ENCODE measurements at places on chromosomes 12 and 14. TPM values are rescaled to one million over a fixed set of nuclear protein-coding genes. Genes with fewer than 3 reads are reported as not detected.

GRCh38 chr14:20682127-20682434 is 2.3 kb upstream of the RNASE4 start:
- DNase-seq: no peak

- DNase-seq: no peak
These were observed 6.3 kb downstream of the TESC start for GRCh38 chr12:117092886-117093285.

GRCh38 chr12:57309420-57309819 is 58.4 kb upstream of the STAC3 start:
- DNase-seq: no peak

DNA sequence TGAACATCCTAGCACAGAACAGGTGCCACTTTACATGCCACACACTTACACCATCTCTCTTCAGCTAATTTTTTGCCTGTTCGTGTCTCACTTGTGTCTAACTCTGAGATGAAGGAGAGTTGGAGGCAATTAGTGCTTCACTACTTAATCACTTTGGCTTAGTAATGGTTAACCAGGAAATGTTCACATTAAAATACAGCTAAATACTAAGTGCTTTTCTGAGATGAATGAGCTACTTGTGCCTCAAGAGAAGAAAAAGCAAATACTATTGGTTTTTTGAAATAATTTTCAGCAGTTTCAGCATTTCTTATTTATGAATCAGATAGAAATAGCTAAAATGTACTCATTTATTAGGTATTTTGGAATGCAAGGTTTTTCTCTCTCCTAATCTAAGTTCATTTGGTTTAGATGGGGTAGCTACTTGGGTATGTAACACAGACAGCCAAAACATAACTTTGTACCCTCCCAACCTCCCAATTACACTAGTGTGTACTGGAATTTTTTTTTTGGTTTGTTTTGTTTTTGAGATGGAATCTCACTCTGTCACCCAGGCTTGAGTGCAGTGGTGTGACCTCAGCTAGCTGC is 1474.1 kb upstream of the SEL1L start:
- DNase-seq: no peak

DNA sequence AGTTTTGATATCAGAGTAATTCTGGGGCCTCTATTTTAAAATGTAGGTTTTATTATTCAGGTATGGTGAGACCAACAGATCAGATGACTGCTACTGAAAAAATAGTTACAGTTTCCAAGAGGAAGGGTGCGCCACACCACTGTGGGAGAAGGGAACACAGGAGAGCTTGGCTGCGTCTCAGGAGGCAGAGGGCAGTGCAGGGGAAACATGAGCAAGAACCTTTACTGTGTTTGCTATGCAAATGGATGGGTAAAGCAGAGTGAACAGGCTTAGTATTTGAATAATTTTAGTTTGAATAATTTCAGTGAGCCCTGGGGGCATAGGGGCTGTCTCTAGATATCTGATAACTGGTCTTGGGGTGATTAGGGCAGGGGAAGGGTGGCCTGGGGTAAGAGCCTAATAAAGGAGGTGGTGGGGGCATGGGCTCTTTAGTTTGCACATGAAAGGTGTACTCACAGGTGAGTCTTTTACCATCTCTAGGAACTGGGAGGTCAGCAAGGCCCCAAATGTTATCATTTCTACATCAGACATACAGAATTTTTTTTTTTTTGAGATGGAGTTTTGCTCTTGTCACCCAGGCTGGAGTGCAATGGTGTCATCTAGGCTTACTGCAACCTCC is 196.8 kb upstream of the NEDD1 start:
- no peak for DNase-seq

GRCh38 chr12:79381248-79382208 is 309.2 kb downstream of the PAWR start:
- no peak for DNase-seq

DNA sequence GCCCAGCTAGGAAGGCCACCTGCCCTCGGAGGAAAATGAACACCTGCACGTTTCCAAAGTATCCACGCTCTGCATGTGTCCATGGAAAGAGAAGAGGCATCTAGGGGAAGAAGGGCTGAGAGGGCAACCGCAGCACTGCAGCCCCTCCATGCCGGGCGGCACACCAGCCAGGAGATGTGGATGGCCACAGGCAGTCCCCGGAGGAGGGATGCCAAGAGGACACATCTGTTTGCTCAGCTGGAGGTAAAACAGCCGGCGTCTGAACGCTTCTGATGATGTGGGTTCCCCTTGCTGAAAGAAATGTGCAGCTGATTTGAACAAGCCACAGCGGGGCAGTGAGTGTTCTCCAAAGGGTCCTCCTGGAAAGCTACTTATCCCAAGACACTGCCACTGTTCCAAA is 34.0 kb downstream of the CHGA start:
- DNase-seq: no peak

DNA sequence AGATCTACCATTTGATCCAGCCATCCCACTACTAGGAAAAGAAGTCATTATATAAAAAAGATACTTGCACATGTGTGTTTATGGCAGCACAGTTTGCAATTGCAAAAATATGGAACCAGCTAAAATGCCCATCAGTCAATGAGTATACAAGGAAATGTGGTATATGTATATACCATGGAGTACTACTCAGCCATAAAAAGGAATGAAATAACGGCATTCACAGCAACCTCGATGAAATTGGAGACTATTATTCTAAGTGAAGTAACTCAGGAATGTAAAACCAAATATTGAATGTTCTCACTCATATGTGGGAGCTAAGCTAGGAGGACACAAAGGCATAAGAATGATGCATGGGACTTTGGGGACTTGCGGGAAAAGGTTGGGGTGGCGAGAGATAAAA is 402.6 kb downstream of the RAD51B start:
- DNase-seq: no peak

DNA sequence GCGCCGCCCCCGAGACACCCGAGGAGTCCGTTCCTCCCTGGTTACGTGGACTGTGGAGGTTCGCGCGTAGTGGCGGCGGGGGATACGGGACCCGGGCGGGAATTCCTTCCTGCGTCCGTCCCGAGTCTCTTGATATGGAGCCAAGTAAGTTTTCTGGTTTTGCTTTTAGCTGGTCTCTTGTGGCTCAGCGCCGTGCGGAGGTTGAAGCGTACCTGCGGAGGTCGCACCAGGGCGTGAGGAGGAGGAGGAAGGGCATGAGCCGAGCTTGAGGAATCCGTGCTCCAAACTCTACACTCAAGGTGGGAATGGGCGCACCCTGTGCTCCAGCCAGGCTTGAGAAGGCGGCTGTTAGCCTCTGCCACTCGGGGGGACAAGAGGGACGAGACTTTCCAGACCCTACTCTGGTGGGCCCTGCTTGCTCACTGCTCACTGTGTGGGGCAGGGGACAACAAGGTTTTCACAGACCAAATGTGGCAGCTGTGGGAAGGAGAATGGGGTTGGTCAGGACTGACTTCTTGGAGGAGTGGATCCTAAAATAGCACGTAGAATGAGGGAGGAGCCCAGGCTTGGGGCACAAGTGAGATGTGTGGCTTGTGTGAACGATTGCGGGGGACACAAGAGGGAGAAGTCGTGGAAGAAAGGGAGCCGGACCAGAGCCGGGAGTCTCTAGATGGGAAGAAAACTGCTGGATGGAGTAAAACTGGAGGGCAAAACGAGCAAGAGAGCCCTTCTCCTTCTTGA is 577 bp downstream of the ATG101 start:
- DNase-seq: no peak

GRCh38 chr12:93704122-93704521 is 26.9 kb downstream of the CRADD start:
- DNase-seq: no peak

DNA sequence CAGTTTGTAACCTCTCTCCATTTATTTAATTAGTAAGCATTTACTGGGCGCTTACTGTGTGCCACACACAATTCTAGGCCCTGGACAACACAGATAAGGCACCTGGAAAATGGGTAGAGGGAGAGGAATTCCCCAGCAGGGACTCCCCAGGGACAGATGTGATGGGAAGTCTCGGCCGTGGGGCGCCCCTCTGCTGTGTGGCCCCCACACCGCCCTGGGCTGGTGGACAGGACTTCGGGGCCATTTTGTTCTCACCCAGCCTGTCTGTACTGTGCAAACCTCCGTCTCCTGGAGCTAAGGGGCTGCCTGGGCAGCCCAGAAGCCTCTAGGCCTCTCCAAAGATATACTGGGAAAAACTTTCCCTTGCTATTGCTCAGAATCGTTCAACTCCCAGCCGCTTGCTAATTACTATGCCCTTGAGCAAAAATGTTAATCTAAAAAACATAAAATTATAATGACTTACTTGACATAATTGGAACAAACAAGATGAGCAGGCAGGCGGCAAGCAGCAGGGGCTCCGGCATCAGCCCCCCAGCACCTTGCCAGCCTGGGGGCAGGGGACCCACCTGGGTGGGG is 64.4 kb upstream of the NCOR2 start:
- DNase-seq: no peak

- DNase-seq: no peak
These were observed 14.4 kb downstream of the FERMT2 start for GRCh38 chr14:52936437-52936836.

DNA sequence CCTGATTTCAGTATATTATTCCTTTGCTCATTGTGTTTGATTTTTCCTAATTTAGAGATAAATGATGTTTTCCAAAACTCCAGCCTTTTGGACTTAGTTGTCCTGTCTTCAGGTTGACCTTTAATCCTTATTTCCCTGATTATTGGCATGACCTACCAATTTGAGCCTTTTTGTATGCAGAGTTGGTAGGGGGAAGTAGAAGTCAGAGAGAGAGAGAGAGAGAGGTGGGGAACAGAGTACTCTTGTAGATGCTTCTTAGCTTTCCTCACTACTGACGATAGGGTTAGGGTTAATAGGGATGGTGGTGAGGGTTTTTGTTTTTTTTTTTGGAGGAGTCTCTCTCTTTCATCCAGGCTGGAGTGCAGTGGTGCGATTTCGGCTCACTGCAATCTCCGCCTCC is 38.6 kb downstream of the TBC1D15 start:
- DNase-seq: no peak

DNA sequence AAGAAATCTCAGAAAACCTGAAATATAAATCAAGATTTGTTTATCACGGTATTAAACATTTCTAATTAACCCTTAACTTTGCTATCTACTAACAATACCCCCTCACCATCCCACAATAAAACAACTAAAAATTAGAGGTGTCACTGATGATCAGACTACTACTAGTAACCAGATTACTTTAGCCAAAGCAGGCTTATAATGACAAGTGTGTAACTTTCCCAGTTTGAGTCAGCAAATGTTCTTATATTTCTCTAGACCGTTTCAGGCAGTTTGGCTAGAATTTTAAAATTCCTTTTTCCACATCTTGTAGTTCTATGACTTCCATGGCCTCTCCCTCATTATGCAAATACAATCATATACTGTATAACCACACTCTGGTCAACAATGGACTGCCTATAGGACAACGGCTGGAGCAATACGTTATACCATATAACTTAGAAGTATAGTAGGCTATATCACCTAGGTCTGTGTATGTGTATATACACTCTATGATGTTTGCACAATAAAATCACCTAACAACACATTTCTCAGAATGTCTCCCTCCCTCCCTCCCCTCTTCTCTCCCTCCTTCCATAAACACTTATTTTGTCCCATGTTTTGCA is 102.1 kb downstream of the DENND5B start:
- DNase-seq: no peak

- DNase-seq: peak; percentile 73
These were observed 7.4 kb downstream of the ASCL1 start for GRCh38 chr12:102964872-102965271.

DNA sequence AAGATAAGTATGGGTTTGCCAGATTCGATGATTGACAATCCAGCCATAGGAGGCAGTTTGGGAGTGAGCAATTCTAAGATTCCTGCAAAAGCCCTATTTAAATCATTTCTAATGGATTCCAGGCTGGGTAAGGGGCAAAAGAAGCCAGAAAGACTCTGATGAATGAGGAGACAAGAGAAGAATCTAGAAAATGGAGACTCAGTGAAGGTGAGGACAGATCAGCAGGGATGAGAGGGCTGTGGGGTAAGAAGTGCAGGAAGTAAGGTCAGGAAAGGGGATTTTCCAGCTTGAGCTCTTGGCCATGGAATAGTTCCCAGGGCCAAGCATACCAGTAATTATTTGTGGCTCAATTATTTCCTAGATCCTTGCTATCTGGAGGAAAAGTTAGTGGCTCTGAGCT is 87.3 kb downstream of the TMX1 start:
- no peak for DNase-seq

GRCh38 chr12:108273217-108273616 is 65.9 kb downstream of the CMKLR1 start:
- no peak for DNase-seq

GRCh38 chr14:50804181-50804721 is 26.7 kb downstream of the NIN start:
- DNase-seq: no peak

GRCh38 chr12:69396041-69396440 is 36.5 kb downstream of the YEATS4 start:
- no peak for DNase-seq

- DNase-seq: no peak
These were observed 1.3 kb downstream of the HOXC5 start for GRCh38 chr12:54033980-54034784.

DNA sequence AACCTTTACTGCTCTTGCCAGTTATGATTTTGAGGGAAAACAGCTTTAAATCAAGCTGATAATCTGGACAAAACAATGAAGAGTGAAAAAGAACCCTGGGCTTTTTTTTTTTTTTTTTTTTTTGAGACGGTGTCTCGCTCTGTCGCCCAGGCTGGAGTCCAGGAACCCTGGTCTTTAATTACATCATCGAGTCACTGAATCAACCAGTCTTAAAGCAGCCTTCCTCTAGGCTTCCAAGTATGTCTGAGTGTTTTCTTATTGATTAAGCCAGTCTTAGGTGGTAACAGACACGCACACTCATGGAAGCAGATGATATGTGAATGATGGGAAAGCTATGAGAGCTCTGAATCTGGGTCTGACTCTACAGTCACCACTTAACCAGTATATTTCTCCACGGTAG is 5.9 kb upstream of the VCPKMT start:
- DNase-seq: no peak

C12orf54 gene
- total RNA-seq: not detected

KRT71 gene
- not detected for total RNA-seq

TMEM132C gene
- not detected for total RNA-seq

SLC2A14 gene
- total RNA-seq: 110 TPM

RIN3 gene
- 20.4 TPM for total RNA-seq

ALDH6A1 gene
- total RNA-seq: 237 TPM

CCDC196 gene
- 5.6 TPM for total RNA-seq

COQ6 gene
- total RNA-seq: 33.2 TPM

GLS2 gene
- total RNA-seq: 267 TPM

PKP2 gene
- 24.4 TPM for total RNA-seq

SLCO1B1 gene
- 126 TPM for total RNA-seq

ZNF891 gene
- total RNA-seq: 0.86 TPM
